Right renal pelvis (tissue), 4 donors: ENCODE measurements at places on chromosomes 7 and 10.

- DNase-seq: no peak
Measured at GRCh38 chr7:3266240-3266639, 34.8 kb upstream of the SDK1 start.

- no peak for DNase-seq
Measured at GRCh38 chr10:121572859-121573537, 25.2 kb downstream of the FGFR2 start.

GRCh38 chr7:64874114-64874513 lies 29.0 kb upstream of the ZNF273 start:
- DNase-seq: no peak

GRCh38 chr7:95582578-95583293 lies 13.6 kb downstream of the PDK4 start:
- DNase-seq: no peak

DNA sequence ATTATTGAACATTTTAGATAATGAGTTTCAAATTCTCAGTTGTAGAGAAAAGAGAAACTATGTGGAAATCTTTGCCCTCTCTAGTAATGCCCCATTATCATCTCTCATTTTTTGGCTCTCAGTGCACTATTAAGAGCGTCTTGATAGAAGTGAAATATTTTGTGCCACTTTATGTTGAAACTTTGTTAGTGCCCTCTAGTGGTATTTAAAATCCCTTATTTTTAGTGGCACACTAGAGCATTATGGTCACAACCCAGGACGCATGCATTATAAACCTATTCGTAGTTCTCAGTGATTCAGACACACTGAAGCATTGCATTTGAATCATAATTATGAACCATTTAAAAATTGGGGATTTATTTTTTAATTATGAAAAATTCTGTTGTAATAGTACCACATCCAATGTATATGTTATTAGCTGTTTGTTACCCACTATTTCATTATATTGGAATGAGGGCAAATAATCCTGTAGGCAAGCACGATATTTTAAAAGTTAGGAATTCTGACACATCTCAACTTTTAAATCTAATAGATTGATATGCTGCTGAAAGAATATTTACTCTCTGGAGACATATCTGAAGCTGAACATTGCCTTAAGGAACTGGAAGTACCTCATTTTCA lies 21.9 kb downstream of the PDCD4 start:
- no peak for DNase-seq

DNA sequence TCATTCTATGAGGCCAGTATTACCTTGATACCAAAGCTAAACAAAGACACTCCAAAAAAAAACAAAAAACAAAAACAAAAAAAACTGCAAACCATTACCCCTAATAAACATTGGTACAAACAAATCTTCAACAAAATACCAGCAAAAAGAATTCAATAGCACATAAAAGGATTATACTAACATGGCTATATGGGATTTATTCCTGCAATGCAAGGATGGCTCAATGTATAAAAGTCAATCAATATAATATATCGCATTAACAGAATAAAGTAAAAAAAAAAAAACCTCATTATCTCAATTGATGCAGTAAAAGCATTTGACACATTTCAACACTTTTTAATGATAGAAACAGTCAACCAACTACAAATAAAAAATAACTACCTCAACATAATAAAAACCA lies 233.3 kb upstream of the NFE2L3 start:
- DNase-seq: no peak

GRCh38 chr7:109545686-109546085 lies 976.0 kb downstream of the DNAJB9 start:
- DNase-seq: no peak

- no peak for DNase-seq
Measured at GRCh38 chr10:103284170-103284569, 7.2 kb downstream of the INA start.

- no peak for DNase-seq
Measured at GRCh38 chr10:71767420-71768035, 5.8 kb downstream of the VSIR start.
